Fibroblast of villous mesenchyme (primary cell): ENCODE measurements at places on chromosomes 11 and 22. TPM values are rescaled to one million over a fixed set of nuclear protein-coding genes. Genes with fewer than 3 reads are reported as not detected.

PIH1D2 gene
- total RNA-seq: 1.3 and 2.6 TPM in 2 replicates

ENTHD1 gene
- total RNA-seq: not detected in 2 replicates

GLB1L3 gene
- not detected in 2 replicates for total RNA-seq

CASP1 gene
- 31.1 and 37.4 TPM in 2 replicates for total RNA-seq

PRR33 gene
- not detected in 2 replicates for total RNA-seq

PLAAT4 gene
- 5.8 and 8.2 TPM in 2 replicates for total RNA-seq

C11orf97 gene
- not detected in 2 replicates for total RNA-seq
